ENCODE measurements at places on chromosomes 5 and 9.

DNA sequence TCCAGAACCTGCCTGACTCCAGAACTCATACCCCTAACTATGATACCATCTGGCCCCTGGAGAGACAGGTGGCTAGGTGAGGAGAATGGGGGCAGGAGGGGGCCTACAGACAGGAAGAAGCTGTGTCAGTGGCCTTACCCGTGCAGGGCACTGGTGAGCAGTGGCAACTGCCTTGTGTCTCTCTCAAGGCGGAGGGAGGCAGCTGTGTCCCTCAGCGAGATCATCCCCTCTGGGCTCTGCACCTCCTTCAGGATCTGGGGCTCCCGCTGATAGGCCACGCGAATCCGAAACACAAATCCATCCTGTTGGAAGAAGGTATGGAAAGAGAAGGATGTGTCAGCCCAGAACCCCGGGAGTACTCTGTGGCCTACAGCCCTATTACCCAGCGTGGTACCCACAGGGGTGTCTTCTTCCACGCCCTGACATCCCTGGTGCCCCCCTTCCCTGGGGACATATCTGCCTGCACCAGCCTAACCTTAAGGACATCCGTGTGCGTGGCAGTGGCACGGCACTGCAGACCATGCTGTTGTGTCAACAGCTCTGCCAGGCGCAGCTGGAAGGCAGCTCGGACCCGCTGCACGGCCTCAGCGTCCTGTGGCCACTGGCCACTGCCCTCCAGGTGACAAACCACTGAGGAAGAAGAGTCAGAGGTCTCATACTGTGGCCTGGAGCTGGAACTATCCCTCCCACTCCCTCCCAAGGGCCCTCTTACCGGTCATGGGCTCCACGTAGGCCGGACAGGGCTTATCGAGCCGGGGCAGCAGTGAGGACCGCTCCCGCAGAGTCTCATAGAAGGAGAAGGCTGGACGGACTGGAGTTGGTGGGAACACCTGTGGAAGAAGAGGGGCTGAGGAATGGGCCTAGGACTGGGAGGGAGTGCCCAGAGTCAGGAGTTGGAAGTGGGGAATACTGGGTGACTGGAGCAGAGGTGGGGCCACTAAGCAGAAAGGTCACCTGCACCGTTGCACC is 7.8 kb downstream of the NOL6 start:
- DNase-seq: no peak

- no peak for DNase-seq
Measured at GRCh38 chr5:75234251-75234650, 2.4 kb downstream of the ANKRD31 start.

GRCh38 chr5:125194883-125195282 is 448.4 kb upstream of the ZNF608 start:
- no peak for DNase-seq

- no peak for DNase-seq
Measured at GRCh38 chr5:142644127-142644526, 41.8 kb downstream of the FGF1 start.

GRCh38 chr5:112973036-112973435 is 3.6 kb upstream of the DCP2 start:
- no peak for DNase-seq

DNA sequence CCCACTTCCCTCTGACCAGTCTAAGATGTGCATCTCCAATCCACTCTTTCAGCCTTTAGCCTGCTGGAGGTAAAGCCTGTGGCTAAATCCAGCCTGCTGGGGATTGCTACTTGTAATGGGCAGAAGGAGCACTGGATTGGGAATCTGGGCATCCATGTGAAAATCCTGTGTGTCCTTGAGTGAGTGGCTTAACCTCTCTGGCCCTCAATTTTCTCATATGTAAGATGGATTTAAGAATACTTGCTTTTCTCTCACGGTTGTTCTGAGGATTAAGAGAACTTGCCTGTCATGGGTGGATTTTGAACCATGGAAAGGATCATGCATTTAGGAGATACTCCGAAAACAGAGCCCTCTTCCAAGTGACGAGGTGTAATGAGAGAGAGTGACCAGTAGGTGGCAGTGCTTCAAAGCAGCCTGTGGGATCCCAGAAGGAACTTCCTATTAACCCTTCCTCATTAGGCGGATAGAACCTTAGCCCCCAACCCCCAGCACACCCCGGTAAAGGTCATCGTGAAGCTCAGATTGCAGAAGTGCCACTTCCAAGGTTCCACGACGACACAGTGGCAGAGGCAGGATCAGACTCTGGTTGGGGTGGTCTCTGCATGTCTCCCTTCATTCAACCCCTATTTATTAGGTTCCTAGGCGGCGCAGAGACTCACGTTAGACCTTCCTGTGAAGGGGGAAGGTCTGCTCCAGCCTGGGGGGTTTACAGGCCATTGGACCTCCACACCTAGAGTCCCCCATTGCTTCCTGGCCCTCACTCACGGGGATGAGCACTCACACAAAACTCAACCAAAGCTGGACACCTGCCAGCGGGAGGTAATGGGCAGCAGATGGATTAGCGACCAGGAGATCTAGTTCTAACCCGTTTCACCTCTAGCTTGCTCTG is 68.7 kb upstream of the ZNF618 start:
- peak; percentile 6 for DNase-seq
